Right cardiac atrium (tissue), 5 donors: ENCODE measurements at places on chromosomes 2 and 18. TPM values are rescaled to one million over a fixed set of nuclear protein-coding genes. Genes with fewer than 3 reads are reported as not detected.

DNA sequence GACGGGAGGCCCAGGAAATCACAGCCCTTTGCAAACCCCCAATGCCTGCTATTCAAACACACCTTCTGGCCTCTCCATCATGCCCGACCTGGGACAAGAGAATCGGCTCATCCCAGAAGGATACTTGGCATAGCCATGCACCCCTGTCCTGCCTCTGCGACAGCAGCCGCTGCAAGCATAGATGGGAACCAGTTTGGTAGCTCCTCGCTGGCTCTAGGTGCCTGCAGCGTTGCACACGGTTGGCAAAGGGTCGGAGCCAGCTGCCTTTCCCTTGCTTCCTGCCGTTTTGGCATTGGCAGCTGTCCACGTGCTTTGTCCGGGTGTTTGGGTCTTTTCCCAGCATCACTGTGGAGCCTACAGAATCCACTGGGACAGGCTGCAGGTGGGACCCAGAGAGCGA is 76.9 kb downstream of the TWIST2 start:
- no peak for DNase-seq

DNA sequence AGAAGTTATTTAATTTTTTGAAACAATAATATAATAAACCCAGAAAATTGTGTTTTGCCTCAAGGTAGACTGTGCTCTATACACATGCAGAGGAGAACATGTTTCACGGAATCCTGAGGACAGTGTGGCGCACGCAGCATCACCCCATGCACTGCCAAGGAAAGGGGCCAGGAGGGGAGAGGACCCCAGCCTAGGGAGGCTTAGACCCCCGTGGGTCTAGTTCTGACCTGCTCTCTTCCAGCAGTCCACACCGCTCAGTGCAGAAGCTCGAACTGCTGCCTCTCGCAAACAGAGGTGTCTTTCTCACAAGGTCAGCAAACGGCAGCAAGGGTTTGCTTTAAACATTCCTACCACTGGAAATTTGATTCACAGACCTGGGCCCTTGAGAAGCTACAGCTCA is 51.5 kb upstream of the KIDINS220 start:
- DNase-seq: no peak

GRCh38 chr2:150255528-150255927 is 231.9 kb downstream of the RND3 start:
- DNase-seq: no peak

- DNase-seq: peak; percentile 17
These were observed 38.2 kb downstream of the EFEMP1 start for GRCh38 chr2:55885127-55885943.

DNA sequence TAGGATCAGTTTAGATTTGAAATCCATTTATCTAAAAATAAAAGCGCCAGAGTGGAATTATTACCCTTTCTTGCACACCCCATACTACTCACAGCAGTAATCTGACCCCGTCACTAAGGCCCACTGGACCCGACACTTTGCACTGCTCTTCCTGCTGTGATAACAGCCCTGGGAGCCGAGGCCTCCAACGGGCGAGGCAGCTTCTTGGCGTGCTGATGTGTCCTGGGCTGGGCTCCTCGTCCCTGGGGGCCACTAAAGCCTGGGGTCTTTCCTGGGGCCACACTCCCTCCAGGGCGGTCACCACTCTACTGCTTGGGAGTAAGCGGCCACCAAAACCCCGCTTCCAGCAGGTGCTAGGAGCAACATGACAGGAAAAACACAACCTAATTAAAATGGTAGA is 61.7 kb downstream of the ZAP70 start:
- no peak for DNase-seq

GRCh38 chr2:223587301-223587700 is 14.9 kb downstream of the SCG2 start:
- DNase-seq: no peak

- no peak for DNase-seq
These were observed 123.6 kb upstream of the CAB39 start for GRCh38 chr2:230589025-230589424.

- peak; percentile 86 for DNase-seq
These were observed 55.0 kb downstream of the PKDCC start for GRCh38 chr2:42102591-42103450.

DNA sequence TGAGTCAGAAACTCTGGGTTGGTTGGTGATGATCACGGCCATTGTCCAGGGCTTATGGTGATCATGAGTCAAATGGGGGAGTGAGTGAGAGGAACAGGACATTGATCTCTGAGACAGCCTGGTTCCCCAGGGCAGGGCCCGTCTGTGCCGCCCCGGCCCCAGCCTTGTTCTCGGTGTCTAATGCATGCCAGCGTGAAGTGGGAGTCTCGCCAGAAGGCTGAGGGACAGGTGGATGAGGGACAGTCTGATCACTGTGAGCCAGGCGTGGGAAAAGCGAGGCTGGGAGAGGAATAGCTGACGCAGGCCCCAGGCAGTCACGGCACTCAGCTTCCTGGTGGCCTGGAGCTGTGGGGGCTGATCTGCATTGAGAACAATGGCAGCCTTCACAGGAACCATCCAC is 208.3 kb upstream of the HDAC4 start:
- no peak for DNase-seq

DNA sequence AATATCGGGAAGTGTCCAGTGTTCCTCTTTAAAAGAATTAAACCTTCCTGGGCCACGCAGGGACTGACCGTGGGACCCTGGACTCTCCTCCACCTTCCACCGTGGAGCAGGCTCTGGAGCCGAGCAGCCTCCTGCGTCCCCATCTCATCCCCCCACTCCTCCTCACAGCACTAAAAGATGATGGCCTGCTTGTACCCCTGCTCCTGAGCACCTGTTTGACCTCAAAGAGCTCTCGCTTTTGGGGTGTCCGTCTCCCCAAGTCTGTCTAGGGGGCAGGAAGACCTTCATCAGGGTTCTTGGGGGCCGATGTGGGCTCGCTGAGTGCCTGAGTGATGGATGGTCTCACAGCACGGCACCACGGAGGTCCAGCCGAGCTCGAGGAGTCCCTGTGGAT is 1.2 kb upstream of the SDC1 start:
- no peak for DNase-seq

DNA sequence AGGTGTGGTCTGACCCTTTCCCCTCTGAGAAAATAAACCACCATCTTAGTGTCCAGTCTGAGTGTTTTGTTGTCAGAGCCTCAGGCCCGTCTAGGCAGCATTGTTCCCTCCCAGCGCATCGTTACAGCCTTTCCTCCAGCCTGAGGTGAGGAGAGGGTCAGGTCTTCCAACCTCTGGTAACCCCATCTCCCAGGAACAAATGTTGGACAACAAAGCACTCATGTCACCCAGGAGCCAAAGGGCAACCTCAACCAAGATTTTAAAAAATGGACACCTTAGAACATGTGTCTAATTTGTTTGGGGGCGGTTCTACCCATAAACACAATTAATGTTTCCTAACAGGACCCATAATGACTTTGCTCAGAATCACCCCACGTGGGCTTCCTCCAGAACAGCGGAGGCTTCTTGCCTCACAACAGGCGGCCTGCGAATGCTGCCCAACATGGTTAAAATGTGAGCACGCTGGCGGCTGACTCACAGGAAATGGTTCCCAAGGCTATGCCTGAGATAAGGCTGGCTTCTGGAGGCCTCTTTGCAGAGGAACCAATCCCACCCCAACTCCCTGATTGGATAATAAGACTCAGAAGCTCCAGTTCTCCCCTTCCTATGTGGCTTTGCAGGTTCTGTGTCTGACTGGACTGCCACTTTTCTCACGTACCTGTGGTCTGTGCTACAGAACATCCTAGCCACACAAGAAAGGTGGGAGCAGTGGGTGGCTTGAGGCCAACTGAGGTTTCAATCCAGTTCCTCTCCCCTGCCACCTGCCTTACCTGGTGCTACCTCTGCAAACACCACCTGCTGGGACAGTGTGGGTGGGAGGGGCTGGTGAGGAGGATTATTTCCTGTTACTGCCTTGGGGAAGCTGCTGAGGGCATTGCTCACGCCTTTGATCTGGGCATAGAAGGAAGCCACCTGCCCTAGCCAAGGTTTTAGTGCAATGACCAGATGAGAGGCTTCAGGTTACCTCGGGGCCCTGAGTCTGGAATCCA is 108.8 kb downstream of the B3GNT2 start:
- DNase-seq: peak; percentile 83

DNA sequence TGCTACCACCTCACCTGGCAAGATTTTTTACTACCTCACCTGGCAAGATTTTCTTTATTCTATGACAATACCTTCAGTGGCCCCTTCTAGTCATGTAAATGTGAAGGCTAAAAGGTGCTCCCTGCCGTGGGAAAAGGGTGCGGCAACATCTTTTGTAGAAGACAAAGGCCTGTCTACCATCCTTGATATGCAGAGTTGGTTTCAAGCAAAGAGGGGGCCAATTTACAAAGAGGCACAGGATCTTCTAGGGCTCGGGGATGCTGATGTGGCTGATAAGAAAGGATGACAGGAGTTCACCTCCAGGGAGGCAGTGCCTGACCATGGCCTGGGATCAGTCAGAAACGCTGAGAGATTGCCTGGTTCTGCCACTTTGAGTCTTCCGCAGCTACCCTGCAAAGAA is 165.4 kb upstream of the SLC1A4 start:
- no peak for DNase-seq

DNA sequence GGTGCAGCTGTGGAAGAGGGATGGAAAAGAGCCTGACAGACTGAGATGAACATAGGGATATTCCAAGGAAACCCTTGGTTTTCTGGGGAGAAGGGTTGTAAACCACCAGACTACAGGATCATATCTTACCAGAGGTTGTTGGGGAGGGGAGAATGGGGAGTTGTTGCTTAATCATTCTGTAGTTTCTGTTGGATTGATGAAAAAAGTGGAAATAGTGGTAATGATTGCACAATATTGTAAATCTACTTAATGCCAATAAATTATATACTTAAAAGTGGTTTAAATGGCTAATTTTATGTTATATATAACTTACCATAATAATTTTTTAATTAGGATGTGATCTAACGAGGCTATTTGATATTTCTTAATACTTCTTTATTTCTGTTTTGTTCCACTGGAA is 800.9 kb downstream of the BCL11A start:
- no peak for DNase-seq

- DNase-seq: no peak
These were observed 33.8 kb downstream of the ACVR1 start for GRCh38 chr2:157842106-157842879.

GRCh38 chr2:142008135-142008744 is 122.6 kb downstream of the LRP1B start:
- no peak for DNase-seq

GRCh38 chr2:25409044-25409443 is 67.3 kb upstream of the DNMT3A start:
- DNase-seq: no peak

DNA sequence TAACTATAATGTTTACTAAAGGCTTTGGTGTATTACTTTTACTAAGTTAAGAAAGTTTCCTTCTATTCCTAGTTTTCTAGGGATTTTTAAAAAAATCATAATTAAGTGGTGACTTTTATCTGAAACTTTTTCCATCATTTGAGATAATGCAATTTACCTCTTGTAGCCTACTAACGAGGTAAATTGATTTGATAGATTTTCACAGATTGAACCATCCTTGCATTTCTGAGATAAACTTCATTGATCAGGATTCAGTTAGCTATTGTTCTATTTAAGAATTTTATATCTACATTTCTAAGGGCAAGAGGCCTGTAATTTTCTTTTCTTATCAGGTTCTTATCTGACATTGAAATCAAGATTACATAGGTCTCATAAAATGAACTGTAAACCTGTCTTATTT is 178.1 kb downstream of the MIB1 start:
- no peak for DNase-seq

DNA sequence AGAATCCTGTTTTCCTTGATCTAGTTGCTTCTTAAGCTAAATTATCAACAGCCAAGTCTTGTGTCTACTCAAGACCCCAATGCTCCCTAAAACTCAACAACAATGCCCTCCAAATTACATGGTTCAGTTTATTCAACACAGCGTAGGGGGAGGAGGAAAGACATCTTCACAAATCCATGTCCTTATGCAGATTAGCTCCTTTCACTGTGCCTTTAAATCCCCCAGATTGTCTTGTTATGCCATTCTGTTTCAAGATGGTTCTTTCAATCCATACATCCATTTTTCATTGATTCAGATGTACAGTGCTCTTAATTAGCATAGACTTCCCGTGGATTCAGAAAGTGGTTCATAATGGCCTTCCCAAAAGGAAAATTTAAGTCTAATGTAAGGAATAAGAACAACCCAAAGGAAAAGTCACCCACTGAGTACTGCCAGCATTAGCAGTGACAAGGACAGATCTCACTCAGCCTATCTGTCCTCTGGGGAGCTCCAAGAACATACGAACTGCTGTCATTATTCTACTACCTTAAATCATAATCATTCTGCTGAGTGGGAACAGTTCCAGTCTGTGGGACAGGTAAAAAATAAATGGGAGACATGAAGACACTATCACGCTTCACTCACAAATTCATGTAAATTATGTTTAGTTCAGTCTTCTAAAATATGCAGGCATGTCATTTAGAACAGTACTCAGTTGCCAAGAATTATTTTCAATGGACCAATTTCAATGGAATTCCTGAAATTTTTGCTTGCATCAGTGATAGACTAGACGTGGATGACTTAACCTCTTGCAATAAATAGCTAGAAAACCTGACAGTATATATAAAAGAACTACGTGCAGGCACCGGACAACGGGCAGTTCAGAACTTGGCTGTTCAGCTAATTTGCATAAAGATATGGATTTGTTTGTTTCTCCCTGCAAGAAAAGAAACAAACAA is 58.9 kb upstream of the RNU4ATAC start:
- DNase-seq: no peak

GRCh38 chr2:98935777-98936352 is at the start of gene CRACDL:
Gene CRACDL (minus strand): TSS chr2:98936225. CDS start chr2:98846800, 89,425 bp downstream.
- DNase-seq: no peak

DNA sequence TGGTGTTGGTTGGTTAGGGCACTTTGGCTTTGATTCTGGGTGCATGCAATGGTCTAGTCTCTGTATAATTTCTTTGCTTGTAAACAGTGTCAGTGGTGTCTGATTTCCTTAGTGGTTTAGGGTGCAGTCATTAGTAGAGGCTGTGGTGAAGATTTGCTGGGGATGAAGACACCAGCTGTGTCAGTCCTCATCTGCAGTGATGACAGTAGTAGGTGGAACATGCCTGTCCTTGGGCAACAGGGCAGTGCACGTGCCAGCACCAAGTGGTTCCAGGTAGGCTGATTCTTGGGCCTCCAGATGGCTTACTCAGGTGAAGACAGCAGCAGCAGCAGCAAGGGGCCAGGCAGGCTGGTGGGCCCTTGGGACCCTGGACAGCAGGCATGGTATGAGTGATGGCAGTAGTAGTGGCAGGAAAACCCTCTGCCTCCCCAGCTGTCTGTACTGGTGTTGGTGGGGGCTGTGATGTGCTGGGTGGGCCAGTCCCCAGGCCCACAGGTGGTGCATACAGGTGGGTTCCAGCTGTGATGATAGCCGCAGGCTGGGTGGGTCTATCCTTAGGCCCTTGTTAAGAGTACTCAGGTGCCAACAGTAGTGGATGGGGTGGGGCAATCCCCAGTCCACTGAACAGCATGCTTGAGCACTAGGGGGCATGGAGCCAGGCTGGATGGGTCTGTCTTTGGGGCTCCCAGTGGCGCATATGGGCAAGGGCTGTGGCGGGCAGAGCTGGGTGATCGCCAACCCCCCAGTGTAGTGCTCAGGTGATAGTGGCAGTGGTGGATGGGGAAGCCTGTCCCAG is 140.7 kb upstream of the THUMPD2 start:
- no peak for DNase-seq

MAP3K20 gene
- total RNA-seq: 327 TPM

DAW1 gene
- total RNA-seq: not detected

SERPINB3 gene
- total RNA-seq: not detected

ADD2 gene
- total RNA-seq: 0.41 TPM

RSAD2 gene
- 4.0 TPM for total RNA-seq

STPG4 gene
- total RNA-seq: not detected

UGT1A9 gene
- total RNA-seq: not detected
